ENCODE measurements at places on chromosomes 11 and 22.

DNA sequence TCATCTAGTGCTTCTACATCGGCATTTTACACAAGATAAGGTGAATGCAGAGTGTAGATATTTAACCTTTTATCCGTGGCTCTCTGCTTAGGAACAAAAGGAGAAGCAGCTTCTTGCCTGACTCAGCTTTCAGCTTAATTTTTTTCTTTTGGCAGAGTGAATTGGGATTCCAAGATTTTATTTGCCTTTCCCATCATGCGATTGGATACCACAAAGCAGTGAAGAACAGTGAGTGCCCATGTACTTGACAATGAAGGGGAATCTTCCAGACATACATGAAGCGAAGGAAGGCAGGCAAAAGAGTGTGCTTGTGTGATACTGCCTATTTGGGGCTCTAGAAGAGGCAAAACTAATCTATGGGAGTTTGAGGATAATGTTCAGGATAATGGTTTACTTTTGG is 17.0 kb upstream of the CHKA start:
- no peak for DNase-seq

GRCh38 chr11:76661306-76661751 is 9.2 kb downstream of the LRRC32 start:
- DNase-seq: no peak

DNA sequence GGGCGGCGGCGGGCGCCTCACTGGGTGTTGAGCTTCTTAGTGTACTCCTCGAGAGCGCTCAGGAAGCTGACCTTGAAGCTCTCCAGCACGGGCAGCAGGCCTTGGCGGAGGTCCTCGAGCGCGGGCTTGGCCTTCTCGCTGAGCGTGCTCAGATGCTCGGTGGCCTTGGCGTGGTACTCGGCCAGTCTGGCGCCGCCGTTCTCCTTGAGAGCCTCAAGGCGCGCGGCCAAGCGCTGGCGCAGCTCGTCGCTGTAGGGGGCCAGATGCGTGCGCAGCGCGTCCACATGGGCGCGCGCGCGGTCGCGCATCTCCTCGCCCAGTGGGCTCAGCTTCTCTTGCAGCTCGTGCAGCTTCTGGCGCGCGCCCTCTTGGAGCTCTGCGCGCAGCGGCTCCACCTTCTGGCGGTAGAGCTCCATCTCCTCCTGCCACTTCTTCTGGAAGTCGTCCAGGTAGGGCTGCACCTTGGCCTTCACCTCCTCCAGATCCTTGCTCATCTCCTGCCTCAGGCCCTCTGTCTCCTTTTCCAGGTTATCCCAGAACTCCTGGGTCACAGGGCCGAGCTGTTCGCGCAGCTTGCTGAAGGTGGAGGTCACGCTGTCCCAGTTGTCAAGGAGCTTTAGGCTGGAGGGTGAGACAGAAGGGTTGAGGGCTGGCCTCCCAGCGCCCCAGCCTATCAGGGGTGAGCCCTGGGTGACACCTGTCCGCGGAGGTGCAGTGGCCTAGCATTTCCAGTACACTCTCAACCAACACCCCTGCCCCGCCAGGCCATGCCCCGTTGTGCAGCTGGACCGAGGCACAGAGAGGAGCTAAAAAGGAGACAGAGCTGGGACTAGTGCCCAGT is 1.4 kb downstream of the APOA1 start:
- DNase-seq: peak; percentile 87

DNA sequence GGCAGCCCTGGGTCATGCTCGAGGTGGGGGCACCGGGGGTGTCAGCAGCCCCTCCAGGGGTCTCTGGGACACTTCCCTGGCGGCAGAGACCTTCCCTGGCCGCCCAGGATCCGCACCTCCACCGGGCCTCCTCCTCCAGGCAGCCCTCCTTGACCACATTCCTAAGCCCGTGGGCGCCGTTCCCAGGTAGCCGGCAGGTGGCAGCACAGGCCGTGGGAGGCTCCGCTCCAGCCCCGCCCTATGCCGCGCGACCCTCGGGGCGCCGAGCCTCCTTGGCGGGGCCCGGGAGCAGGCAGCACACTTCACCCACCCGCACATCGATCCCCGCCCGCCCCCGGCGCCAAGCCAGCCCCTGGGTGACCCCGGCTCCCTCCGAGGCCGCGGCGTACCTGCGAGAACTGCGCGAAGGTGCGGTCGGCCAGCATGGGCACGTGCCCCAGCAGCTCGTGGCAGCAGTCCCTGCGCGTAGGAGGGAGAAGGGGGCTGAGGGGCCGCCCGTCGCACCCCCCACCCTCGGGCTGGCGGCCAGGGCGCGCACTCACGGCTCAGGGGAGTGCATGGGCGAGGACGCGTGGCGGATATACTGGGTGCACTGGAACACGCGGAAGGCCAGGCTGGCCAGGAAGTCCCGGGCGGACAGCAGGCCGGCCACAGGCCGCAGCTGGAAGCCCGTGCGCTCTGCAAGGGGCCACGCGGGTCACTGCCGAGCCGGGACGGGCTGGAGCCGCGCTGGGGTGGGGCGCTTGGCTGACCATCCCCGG is 5.3 kb upstream of the INS start:
- peak; percentile 30 for DNase-seq

- no peak for DNase-seq
These were observed 14.8 kb downstream of the APLNR start for GRCh38 chr11:57222239-57222638.

DNA sequence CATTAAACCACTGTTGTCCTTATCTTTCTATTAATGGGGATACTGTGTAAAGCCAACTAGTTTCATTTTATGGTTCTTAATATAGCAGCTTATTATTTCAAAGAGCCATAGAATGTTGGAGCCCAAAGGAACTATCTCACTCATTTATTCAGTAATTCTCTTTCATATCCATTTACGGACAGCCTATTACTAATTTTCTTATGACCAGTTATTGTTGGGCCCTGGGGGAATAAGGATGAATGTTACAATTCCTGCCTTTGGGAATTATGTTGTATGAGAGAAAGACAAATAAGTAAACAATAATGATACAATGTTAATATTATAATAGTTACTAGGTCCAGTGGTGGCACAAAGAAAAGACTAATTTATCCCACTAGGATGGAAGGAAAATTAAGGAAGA is 52.4 kb downstream of the AAMDC start:
- DNase-seq: no peak

- no peak for DNase-seq
These were observed 26.8 kb upstream of the B3GAT1 start for GRCh38 chr11:134438542-134439537.

DNA sequence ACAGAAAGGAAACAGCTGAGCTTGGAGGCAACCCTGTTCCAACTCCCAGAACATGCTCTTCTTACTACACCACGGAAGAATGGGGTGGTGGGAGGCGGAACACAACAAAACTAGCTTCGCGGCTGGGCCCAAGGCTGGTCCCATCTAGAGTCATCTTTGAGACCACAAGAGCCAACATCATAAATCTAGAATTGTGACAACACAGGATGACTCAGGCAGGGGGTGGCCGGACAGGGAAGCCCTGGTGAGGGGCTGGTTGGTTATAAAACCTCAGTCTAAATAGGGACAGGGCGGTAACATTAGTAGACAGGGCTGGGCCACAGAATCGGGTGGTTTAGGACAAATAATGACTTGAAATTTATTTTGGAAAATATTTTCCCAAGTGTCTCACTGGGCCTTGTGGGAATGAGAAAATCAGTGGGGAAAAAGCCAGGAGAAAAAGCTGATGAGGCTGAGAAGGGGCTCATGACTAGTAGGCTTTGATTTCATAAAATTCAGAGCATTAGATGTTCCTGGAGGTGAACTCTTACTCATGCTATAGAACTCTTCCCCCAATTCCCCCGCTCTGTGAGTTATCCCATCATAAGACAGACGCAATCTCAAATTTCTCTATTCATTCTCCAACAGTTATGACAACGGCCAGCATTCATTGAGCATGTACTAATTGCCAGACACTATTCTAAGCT is 151.8 kb upstream of the TIMP3 start:
- no peak for DNase-seq

DNA sequence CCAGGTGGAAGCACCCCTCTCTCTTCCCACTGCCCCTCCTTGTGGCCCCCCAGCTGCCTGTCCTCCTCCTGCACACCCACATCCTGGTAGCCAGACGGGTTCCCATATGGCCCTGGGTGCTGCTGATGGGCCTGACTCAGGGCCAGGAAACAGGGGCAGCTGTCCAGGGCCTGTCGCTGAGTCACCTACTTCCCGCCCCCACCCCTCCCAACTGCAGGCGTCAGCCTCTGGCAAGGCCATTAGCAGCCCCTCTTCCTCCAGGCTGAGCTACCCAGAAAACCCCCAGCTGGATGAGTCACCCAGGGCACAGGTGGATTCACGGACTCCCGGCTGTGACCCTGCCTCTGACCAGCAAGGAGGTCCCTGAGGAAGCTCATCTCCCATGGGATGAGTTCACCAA is 6.9 kb upstream of the GAL start:
- peak; percentile 55 for DNase-seq

- peak; percentile 80 for DNase-seq
These were observed 952 bp downstream of the YAP1 start for GRCh38 chr11:102111011-102111786.

DNA sequence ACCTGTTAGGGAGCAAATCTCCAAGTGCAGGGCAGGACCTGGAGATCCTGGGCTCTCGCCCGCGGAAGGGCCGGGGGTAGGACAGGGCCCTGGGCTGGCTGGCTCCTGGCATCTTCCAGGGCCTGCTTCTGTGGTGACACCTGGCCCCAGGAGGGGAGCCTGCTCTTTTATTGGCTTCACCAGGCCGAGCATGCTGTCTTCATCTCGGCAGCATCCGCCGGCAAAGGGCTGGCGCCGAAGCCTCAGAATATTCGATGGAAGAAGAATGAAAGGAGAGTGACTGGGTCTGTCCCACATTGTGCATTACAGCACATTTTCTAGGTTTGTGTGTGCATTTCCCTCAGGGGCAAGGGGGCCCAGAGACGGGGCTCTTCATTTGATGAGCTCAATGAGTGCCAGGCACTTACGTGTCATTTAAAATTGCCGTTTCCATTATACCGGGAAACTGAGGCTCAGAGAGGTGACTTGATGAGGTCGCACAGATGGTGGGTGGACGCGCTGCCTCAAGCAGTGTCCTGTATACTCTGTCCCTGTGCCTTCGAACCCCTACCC is 70.0 kb downstream of the RBX1 start:
- DNase-seq: no peak

- peak; percentile 90 for DNase-seq
These were observed 5.9 kb downstream of the CENPM start for GRCh38 chr22:41940832-41941765.

Data from epithelial cell of esophagus (primary cell).